ENCODE measurements at places on chromosomes 7 and 10.
A peak's percentile ranks its signal among the peaks of the same experiment; 100 is the strongest.

DNA sequence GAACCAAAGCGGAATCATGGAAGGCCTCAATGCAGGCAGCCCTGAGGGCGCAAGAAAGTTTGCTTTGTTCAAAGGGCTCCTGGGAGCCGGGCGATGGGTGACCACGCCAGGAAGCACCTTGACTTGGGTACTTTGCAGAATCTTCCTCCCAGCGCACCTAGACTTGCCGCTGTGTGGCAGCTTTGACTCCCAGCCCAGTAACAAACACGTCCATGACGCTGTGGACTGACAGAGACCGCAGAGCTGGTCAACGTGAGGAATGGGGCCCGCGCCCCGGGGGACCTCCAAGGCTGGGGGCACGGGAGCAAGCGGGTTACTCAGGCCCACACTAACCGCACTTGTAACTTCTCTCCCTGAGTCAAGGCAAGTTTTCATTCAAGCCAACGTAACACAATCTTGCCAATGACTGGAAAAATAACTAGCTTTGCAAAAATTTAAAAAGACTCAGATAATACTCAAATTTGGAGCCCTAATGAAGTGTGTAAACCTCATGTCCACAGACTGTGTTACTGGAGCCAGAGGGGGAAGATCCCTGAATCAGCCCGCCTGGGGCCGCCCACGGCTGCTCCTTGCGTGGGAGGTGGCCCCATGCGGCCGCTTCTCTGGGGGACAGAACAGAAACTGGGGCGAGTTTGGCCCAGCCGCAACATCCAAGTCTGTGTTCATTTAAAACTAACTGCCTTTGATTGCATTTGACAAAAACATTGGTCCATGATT, 130.8 kb downstream of the DNAJB6 start:
- DNase-seq: no peak

- DNase-seq: peak; percentile 66
These were observed 668 bp downstream of the GPR37 start for GRCh38 chr7:124764847-124765400.

- no peak for DNase-seq
These were observed 282.5 kb downstream of the INHBA start for GRCh38 chr7:41420421-41420820.

DNA sequence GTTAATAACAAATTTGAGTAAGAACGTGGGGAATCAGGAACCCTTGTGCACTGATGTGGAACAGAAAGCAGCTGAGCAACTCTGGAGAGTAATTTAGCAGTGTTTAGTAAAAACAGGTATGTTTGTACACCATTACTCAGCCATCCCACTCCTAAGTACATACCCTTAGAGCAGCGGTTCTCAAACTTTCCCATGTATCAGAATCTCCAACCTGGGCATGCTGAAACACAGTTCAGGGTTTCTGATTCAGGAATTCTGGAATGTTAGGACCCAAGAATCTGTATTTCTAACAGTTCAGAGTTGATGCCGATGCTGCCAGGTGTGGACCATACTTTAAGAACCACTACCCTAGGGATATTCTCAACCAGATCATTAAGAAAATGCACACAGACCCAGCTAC, 5.1 kb downstream of the SGMS1 start:
- no peak for DNase-seq

- DNase-seq: no peak
These were observed 7.9 kb upstream of the XPNPEP1 start for GRCh38 chr10:109931163-109931562.

- peak; percentile 8 for DNase-seq
These were observed 3.1 kb upstream of the NKX2-3 start for GRCh38 chr10:99529591-99530107.

- peak; percentile 39 for DNase-seq
These were observed 24.9 kb downstream of the PIK3AP1 start for GRCh38 chr10:96695366-96695765.
